Posterior vena cava (tissue), 2 donors: ENCODE measurements at places on chromosomes 2 and 18.

- no peak for DNase-seq
Measured at GRCh38 chr2:229616433-229616832, 97.9 kb downstream of the DNER start.

- no peak for DNase-seq
Measured at GRCh38 chr18:52716973-52717372, 377.0 kb downstream of the DCC start.

DNA sequence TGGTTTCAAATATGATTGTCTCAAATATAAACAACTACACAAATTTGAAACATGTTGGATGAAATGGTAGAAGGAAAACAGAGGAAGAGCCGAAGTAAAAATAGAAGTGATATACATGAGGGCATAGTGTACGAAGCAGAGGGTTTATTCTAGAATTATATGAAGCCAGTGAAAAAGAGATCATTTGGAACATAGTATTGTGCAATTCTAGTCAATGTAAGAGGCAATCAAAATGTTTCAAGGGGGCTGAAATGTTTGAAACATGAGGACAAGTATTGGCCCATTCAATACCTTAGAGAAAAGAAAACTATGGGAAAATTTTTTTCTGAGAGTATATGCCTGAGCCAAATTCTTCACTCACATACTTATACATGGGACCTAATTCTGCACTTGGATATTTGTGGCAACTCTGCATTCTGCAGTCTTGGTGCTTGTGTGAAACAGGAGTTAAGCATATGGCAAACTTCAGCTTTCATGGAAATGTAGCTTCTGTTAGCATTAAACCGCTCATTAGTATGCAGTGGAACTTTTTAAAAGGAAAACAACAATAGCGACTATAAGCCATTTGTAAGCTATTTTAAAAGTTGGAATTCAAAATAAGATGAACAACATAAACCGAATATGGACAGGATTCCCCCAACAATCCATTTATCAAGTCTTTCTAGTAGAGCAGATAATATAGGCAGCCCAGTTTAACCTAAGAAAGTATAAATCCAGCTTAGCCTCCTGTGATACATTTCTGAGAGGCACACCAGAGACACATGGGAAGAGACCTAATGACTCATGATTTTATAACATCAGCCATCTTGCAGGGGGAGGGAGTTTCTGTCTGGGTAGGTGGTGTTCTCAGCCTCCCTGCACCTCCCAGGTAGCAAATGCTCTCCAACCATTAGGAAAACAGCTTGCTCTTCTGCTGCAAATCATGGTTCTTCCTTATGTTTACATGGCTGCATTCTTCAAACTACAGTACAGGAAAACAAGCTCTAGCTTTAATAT lies 197.8 kb downstream of the PAX3 start:
- no peak for DNase-seq

DNA sequence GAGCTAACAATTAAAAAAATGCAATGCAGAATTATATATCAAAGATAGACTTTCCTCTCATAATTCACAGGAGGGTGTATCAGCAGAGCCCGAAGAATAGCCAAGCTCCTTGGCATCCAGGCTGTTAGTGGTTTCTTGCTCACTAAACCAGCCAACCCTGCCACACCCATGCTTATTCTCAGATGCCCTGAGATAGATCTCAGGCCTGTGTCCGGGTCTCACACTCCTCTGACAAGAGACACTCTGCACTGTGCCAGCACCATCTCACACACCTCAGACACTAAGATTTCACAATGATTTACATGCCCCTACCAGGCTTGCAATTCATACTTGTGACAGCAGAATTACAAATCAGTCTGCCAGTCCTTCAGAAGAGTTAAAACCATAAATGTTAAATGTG lies 64.5 kb downstream of the OSBPL1A start:
- no peak for DNase-seq

DNA sequence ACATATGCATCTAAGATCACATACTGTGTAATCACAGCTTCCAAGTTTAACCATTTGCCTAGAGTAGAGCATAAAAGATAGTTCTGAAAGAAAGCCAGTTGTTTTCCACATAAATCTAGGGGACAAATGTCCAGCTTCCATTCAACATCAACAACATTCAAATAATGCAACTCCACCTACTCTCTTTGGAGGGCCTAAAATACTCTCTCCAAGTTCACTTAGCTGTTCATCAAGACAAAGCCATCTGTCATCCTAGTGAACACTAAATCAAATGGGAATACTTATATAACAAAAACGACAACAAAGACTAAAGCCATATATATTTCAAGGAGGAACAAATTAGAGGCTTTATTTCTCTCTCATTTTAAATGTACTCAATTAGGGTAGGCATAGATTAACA lies 221.5 kb upstream of the CDH2 start:
- no peak for DNase-seq

DNA sequence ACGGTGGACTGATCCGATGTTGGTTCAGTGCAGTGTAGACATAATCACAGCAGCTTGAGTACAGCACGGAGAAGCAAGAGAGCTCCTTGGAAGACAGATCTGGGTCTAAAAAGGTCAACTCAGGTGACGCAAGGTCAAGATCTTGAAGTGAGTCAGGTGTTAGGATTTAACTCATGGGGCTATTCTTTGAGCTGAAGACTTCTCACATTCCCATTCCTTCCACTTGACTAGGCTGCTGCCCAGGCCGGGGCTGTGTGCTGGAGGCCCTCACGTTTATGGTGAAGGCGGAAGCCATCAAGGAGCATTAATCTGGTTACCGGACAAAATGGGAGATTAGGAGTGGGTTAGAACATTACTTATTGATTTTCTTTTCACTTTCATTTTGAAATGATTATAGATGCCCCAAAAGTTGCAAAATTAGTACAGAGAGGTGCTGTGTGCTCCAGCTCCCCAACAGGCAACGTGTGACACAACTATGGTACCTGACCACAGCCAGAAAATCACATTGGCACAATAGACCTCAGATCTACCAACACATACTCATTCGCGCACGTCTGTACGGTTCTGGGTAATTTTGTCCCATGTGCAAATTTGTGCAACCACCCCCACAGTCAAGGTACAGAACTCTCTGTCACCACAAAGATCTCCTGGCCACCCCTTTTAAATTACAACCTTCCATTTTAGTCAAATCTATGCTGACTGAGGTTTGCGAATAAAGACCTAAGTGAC lies 77.6 kb upstream of the SEC11C start:
- no peak for DNase-seq

- no peak for DNase-seq
Measured at GRCh38 chr2:98479959-98480524, 35.4 kb downstream of the INPP4A start.

DNA sequence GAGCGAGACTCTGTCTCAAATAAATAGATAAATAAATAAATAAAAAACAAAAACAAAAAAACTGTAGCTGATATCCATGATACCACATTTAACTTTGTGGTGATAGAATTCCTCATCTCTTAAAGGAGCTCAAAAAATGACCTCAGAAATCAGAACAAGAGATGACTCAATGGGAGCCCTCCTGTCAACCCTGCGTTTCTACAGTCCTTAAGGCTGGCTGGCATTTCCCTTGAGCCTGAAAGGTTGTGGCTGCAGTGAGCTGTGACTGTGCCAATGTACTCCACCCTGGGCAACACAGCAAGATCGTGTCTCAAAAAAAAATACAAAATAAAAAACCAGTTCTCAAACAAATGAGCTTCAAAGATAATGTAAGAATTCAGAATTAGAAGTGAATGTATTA lies 40.4 kb downstream of the CHST9 start:
- DNase-seq: no peak

- DNase-seq: peak; percentile 83
Measured at GRCh38 chr2:205198140-205198525, 484.2 kb upstream of the NRP2 start.

- no peak for DNase-seq
Measured at GRCh38 chr18:66749030-66749429, 145.1 kb upstream of the CDH19 start.

DNA sequence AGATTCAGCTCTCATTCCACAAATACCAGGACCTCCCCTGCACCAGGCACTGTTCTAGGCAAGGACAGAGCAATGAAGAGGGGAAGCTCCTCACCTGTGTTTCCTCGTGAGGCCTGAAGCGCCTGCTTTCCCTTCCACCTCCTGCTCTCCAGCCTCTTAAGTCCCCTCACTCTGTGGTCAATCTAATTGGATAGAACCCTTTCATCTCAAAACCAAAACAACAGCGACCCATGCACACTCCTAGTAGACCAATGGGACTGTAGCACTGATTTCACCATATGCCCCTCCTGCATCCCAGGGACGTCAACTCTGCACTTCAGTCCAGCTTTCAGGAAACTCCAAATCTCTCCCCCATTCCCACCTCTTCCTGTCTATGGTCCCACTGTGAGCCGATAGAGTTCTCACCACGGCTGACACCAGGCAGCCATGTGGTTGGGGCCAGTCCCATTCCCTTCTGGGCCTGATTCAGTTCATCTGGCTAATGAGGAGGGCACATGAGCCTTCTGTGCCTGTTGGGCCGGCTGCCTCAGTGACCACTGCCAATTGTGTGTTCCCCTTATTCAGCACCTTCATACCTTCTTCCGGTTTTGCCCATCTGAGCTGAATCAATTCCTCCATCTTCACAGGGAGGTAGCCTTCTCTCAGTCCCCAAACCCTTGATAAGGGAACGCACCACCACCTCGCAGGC lies 33.3 kb upstream of the MAT2A start:
- no peak for DNase-seq

DNA sequence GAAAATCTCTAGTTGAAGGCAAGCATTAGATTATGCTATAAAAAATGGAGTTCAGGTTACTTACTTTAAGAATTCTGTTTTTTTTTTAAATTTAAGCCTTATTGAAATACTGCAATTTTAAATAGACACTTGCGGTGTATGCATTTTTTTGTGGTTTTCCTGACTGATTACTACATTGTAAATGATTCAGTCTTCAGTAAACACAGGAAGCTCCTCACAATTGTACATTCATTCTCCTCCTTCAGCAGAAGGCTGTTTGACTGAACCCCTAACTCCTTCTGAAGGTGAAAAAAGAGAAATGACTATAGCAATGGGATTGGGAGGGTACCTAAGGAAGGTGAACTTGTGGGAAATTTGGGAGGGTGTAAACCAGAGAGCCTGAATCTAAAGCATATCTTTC lies 136.1 kb downstream of the GCA start:
- DNase-seq: no peak

DNA sequence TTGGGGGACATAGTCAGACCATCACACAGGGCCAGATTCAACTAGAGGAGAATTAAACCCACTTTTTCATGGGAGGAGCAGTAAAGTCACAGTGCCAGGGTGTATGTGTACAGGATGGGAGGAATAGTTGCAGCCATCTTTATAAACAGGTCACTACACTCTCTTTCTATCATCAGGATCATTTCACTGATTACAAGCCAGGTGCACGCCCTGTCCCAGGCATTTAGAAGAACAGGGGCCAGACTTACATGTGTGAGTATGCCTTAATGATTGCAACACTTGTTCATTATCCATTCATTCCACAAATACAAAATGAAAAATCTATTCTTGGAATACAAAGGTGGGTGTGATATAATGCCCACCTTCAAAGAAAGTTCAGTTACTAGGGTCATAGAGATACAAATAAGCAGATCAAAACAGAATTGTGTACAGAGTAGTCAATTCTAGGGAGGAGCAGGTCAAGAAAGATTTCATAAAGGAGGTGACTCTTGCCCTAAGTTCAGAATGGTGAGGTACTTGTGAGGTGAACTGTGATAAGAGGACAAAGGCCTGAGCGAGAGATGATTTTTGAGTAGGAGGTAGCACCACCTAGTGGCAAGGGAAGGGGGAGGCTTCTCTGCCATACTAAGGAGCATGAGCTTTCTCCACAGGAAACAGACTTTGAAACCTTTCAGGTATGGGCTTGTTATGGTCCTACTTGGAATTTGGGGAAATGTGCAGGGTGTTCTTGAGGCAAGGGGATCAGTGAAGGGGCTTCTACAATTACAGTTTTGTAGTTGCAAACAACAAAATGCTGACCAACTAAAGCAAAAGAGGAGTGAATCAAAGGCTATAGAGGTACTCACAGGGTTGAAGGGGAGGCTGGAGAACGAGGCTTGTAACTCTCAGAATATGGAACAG lies 156.3 kb downstream of the SUCLG1 start:
- DNase-seq: no peak

DNA sequence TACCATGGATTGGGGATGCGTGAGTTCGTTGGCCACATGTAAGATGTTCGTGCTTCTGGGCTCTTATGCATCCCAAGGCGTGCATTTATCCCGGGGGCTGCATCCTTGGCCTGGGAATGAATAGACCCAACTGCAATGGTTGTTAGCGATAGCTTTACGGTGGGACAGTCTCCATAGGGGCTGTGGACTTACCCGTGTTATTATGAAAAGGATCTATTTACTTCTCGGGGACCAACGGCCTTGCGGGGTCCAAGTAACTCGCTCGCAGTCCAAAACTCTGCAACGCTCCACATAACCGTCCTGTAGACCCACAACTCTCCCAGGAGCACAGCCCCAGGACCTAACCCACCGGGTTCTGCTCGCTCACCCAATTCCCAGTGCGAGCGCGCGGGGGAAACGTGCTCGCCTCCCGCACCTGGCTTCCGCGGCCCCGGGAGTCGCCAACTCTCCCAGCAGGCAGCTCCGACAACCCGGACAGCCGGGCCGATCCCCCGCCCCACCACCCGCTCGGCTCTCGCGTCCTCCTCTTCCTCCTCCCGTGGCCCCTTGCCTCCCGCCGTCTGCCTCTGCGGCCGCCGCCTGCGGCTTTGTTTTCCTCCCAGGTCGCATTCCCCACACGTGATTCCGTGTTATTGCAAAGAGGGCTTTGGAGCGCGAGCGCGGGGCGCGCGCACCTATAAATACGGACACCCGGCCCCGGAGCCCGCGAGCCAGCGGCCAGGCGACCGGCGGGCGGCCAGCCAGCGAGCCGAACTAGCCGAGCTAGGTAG lies at the start of gene CABLES1:
Gene CABLES1 (plus strand): TSS at position 706 of the 770 bp plus-strand sequence. CDS start 278 bp downstream, outside the sequence.
- peak; percentile 89 for DNase-seq

- no peak for DNase-seq
Measured at GRCh38 chr2:36458106-36458505, 102.5 kb downstream of the CRIM1 start.

GRCh38 chr18:34977838-34978532 lies 63.2 kb upstream of the MAPRE2 start:
- DNase-seq: peak; percentile 86

GRCh38 chr2:127859712-127860085 lies 1.7 kb upstream of the POLR2D start:
- DNase-seq: no peak

DNA sequence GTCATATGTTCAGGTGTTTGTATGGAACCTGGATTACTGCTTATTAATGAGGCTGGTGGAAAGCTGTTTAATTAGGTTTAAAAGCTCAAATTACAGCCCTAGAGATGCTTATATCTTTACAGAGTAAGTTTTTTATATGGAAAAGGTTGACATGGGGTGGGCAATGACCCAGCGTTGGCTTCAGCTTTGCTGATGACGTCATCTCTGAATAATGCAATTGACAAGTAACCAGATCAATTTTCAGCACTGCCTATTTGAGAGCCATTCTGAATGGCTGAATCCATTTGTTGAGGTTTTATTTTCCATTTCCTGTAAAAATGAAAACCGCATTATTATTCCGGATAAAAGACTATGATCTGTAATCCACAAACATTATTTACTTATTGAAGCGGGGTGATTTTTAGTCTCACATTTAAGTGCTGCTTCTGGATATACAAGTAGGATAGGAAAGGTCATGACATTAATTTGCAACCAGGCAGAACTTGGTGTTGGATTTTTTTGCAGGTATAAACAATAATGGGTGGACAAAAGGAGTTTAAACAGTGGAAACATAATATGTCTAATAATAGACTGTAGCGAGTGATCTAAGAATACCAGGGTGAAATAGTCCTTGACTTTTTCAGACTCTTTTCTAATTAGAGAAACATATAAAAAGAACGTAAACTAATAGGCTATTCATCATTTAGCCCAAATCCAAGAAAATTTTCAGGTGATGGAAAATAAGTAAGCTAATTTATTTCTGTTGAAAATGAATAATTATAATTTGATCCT lies 2.7 kb downstream of the PPP1R1C start:
- DNase-seq: no peak
